ENCODE measurements at places on chromosomes 11 and 22.

GRCh38 chr11:111301004-111301841, 2.9 kb downstream of the POU2AF3 start:
- no peak for DNase-seq

DNA sequence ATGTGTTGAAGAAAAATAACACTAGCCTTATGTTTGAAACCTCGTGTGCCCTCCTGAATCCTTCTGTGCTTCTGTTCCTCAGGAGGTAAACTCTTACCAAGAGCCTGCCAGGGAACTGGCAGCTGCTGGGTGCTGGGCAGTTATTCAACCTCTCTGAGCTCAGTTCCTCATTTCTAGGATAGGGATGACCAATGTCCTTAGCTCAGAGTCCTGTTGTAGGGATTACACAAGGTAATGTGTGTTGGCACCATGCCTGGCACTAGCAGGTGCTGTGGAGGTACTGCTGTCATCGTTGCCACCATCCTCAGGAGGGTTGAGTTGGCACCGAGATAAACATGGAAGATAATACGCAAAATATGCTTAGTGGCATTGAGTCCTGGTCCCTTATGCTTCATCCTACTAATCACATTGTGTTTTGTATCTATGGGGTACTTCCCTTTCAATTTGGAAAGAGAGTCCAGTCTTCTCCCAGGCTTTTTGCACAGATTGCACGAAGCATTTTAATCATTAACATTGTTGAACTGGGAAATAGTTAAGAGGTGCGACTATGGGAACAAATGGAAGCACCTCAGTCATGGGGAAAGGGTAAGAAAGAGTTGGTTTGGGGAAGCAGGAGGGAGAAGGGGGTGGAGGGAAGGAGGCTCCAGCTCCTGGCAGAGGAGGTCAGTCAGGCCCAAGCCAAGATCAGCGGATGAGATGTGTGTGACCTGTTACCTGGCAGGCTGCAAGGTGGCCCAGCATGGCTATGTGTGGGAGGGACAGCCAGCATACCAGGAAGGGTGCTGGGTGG, 56.7 kb downstream of the CABIN1 start:
- no peak for DNase-seq

- no peak for DNase-seq
Measured at GRCh38 chr22:23698094-23698493, 7.3 kb downstream of the RGL4 start.

DNA sequence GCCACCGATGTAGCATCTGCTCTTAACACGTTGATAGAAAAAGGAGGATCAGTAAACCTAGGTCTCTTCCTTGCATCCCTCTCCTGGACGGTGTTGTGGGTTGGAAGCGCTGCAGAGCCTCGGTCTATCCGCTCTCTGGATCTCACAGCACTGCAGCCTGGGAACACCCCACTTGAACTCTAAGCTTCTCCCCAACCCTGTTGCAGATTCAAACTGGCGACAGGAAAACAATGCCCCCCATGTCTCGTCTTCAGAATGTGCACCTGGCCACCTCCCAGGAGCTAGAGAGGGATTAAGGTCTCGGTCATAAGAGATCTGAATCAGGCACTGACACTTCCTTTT, 454 bp downstream of the TMEM218 start:
- DNase-seq: no peak

DNA sequence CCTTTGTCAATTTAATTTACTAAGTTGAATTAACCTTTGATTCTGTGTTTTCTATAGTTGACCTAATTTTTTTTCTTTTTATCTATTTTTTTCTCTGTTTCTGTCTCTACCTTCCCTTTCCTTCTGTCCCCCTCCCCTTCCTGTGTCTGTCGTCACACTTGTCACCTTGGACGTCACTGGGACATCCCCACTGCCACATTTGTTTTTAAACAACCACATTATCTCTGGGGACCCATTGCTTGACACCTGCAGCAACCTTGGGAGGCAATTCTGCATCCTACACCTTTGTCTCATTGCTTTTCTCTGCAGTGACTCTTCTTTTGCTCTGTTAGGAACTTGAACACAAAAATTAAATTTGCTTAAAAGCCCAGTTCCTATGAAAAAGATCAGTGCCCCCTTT, 51.8 kb upstream of the TTC12 start:
- DNase-seq: no peak

DNA sequence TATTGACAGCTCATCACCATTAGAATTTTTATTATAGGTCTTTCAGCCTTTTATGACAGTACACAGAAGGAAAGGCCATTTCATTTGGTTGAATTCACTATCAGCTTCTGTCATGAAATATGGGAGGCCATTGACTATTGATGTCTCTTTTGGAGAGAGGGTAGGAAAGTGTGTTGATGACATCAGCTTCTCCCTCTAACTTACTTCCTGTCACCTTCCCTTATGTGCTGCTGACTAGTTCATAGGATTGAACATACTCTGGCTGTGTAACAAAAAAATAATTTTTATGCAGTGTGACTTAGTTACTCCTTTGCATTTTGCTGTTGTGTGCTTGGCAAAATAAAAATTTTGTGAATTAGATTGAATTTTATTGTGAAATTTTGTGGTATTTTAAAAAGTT, 769.2 kb downstream of the METTL15 start:
- no peak for DNase-seq

GRCh38 chr22:33013531-33014162, 44.5 kb downstream of the SYN3 start:
- DNase-seq: no peak

DNA sequence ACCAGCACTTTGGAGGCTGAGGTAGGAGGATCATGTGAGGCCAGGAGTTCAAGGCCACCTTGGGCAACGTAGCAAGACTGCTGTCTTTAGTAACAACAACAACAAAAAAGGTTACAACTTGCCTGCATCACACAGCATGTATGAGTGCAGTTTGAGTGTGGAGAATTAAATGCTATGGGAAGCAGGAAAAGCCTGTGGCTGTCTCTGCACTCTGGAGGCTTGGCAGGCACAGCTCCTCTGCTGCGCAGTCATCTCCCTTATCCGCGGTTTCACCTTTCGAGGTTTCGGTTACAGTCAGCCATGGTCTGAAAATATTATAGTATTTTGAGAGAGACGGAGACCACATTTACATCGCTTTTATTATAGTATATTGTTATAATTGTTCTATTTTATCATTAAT, 2.9 kb downstream of the MICAL2 start:
- DNase-seq: no peak
